NCI-H1092 (cell line): ENCODE measurements at places on chromosomes 12 and 14.

DNA sequence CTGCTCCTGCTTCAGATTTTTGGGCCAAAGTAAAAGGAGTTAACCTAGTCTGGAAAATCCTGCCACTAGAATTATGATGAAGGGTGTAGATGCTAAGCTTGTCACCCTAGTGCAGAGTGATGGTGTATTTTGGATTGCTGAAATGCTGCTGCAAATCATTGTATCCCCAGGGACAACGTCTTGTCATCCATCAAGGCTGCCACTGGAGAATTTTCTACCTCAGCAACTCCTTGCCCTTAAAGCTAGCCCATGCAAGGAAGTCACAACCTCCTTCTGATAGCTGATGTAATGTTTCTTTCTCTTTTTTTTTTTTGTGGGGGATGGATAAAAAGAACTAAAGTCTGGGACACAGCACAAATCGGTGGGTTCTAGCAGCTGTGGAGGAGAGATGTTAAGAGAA, 139.4 kb upstream of the FRMD6 start:
- no peak for DNase-seq

GRCh38 chr14:32565256-32565655, 236.2 kb downstream of the AKAP6 start:
- DNase-seq: no peak

DNA sequence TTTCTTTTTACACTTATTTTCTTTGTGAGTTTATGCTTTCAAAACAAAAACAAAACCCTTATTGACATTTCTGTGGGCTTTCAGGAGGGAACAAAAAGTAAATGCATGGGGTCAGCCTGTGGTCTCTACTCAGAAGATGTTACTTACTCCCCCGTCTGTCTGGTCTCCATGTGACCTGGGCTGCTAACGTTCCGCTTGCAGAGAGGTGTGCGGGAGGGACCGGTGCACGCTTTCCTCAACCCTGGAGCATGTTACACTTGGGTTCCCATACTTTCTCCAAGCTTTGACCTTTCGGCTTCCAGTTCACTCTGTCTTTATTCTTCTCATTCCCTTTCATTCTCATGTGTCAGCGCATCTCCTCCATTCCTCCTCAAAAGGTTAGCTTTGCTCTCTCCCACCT, 36.5 kb downstream of the ZC3H14 start:
- DNase-seq: no peak

DNA sequence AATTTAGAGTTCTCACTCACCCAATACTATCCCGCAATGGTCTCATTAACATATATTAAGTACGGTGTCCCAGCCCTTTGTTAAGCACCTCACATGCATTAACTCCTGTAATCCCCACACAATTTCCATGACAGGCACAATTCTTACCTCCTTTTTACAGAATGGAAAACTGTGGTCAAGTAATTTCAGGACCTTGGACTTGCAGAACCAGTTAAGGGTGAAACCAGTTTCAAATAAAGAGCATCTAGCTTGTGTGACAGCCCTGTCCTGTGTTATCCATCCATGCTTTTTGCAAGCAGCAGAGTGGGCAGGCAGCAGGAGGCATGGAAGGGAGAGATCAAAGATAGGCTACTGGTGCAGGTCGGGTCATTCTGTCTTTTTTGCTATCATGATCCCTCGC, 470.8 kb downstream of the NELL2 start:
- no peak for DNase-seq

DNA sequence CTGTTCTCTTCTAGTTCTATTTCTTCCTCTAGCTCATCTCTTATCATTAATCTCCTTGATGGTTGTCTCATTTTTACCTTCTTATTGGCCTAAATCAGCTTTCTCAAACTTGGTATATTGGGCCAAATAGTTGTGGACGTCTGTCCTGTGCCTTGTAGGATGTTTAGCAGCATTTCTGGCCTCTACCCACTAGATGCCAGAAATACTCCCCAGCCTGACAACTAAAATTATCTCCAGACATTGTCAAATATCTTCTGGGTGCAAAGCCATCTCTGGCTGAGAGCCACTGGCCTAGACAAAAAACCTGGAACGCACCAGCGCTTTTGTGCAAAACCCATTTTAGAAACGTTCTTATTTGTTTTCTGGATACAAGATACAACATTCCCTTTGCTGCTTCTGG, 38.8 kb upstream of the LRRC10 start:
- DNase-seq: no peak

DNA sequence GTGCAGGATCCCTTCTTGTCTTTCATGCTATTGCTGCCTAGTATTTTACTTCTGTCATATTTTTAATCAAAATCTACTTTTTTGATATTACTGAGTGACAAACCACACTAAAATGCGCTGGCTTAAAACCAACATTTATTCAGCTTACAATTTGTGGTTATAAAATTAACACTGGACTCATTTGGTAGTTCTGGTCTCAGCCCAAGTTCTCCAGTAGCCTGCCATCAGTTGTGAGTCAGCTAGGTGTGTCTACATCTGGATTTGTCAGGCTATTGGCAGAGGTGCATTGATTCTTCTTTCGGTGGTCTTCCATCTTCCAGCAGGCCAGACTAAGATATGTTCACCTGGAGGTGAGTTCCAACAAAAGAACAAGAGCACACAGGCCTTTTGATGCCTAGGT, 765.1 kb upstream of the FBXO33 start:
- no peak for DNase-seq

- no peak for DNase-seq
These were observed 127.4 kb downstream of the MGST1 start for GRCh38 chr12:16474801-16475200.

- DNase-seq: no peak
These were observed 644 bp downstream of the NAB2 start for GRCh38 chr12:57089271-57090245.

GRCh38 chr14:19743256-19743655, at the start of gene OR4Q3:
OR4Q3 (plus strand) TSS chr14:19743571.
- DNase-seq: no peak
